Memory B cell (primary cell): ENCODE measurements at places on chromosomes 4 and X.

- no peak for DNase-seq
Measured at GRCh38 chrX:54043541-54044125, 640 bp downstream of the PHF8 start.

GRCh38 chr4:122616915-122617596, 3.8 kb downstream of the IL21 start:
- DNase-seq: no peak

GRCh38 chr4:111492496-111492895, 652.8 kb upstream of the FAM241A start:
- no peak for DNase-seq

GRCh38 chrX:111402344-111402743, 9.6 kb downstream of the DCX start:
- no peak for DNase-seq

- no peak for DNase-seq
Measured at GRCh38 chr4:37845201-37845600, 18.7 kb downstream of the PGM2 start.

- no peak for DNase-seq
Measured at GRCh38 chr4:3280466-3280865, 12.4 kb upstream of the RGS12 start.

GRCh38 chr4:154961263-154961662, 180.2 kb downstream of the RBM46 start:
- no peak for DNase-seq

DNA sequence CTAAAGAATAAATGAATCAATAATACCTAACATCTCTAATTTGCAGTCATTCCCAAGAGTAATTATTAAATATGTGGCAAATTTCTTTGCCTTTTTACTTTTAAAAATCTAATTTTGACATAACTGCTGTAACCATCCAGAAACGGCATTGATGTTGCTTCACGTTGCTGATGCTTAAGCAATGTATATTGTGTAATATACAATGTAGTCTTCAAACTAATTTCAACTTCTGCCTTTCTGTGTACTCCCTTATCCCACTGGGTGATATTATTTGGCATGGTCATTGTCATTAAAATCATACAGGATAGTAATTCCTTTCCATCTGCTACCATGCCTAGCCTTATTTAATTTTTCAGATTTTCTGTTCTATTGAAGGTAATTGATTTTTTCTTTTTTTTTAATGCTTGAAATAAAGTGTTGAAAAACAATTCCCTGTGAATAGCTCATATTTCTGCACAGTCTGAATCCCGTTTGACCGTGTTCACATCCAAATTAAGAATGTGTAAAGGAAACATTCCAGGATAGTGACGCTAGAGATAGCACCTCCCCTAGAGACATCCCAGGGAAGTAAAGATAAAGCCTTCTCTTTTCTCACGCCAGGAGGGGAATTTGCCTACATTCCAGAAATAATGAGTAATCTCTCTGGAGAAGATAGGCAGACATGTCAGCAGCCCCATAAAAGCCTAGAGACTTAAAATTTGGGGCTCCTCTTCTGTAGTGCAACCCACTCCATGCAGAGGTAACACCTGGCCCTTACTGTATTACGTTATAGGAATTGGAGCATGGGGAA, 8.6 kb downstream of the FAM200B start:
- DNase-seq: no peak

GRCh38 chr4:70449220-70449619, 22.8 kb upstream of the MUC7 start:
- no peak for DNase-seq

- no peak for DNase-seq
Measured at GRCh38 chr4:188821500-188821899, 682.3 kb downstream of the TRIML1 start.

DNA sequence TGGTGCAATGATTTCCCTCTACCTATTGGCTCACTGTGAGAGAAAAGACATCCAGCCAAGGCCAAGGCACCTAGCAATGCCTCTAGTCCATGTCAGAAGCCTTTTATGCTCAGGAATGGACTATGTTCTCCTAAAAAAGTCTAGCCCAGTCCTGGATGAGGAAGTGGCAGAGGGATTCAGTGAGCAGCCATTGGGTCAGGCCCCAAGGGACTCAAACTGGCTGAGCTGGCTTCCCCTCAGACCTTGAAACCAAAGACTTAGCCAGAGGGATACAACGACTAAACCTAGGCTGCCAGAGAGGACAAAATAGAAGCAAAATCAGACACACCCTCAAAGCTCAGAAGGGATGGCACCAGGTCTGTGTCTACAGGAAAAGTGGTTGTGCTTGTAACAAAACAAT, 49.1 kb downstream of the ARHGEF9 start:
- DNase-seq: no peak

DNA sequence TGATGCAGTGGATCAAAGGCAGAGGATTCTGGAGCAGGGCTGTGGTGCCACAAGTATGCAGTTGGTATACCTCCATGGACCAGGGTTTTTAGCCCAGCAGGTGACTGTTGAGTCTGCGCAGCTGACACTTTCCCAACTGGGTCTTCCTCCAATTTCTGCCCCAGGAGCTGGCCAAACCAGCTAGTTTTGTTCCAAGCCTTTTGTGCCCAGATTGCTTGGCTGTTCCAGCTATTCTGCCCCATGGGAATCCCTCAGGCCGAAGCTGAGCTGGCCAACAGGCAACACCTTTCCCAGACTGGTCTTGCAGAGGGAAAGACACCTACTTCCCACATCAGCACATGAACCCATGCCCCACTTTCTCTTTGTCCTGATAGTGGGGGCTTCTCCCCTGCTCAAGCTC, 22.8 kb upstream of the ANKRD17 start:
- DNase-seq: no peak

GRCh38 chr4:146343199-146343598, 128.9 kb downstream of the REELD1 start:
- no peak for DNase-seq

DNA sequence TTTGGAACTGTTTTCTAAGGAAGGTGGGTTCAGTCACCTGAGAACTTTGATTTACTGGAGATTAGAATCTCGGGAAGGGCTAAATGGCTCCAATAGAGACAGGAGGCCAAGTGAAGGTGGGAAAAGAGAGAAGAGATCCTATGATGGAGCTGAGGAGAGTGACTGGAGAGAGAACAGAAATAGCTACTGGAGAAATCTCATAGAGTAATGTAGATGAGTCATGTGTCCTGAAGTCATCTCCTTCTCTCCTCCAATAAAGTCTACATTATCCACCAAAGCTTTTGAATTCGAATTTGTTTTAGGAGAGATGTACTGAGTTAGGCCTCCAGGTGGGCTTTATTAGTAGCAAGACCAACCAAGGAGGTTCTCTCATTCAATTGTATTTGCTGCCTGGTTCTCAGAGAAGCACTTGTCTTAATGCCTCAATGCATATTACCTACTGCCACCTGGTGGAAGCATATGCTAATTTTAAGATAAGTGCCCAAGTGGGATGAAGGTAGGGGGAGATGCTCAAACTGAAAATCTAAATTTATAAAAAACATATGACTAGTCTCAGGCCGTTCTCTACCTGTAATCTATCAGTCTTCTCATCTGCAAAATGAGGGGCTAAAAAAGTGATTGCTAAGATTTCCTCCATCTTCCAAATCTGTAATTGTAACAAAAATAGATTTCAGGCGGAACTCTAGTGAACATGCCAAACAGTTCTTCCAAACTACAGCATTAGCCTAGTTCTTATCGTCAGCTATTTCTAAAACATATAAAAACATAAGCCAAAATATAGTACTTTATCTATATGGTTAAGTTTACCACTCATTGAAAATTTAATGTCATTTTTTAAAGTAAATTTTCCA, 24.4 kb downstream of the TXK start:
- no peak for DNase-seq

- DNase-seq: no peak
Measured at GRCh38 chrX:72714478-72714916, 391 bp upstream of the PHKA1 start.

- no peak for DNase-seq
Measured at GRCh38 chrX:55187281-55187680, 32.9 kb upstream of the PAGE5 start.

GRCh38 chr4:181909368-181909767, 333.8 kb upstream of the TENM3 start:
- no peak for DNase-seq

DNA sequence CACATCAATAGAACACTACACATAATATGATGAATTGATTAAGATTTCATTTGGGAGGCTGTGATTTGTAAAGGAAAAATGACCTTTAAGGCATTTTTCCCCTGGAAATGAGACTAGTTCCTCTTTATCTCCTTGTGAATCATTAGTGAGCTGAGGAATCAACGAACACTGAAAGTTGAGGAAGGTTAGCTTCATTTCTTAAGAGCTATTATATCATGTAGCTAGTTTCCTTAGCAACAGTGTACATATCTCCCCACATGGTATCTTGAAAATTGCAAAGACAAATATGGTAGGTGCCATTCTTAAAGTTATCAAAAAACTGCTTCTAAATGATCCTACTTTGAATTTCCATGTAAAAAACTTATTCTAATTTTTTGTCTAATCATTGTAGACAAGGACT, 127.5 kb upstream of the NRK start:
- no peak for DNase-seq

GRCh38 chr4:1898681-1899080, 27.5 kb downstream of the NSD2 start:
- no peak for DNase-seq

DNA sequence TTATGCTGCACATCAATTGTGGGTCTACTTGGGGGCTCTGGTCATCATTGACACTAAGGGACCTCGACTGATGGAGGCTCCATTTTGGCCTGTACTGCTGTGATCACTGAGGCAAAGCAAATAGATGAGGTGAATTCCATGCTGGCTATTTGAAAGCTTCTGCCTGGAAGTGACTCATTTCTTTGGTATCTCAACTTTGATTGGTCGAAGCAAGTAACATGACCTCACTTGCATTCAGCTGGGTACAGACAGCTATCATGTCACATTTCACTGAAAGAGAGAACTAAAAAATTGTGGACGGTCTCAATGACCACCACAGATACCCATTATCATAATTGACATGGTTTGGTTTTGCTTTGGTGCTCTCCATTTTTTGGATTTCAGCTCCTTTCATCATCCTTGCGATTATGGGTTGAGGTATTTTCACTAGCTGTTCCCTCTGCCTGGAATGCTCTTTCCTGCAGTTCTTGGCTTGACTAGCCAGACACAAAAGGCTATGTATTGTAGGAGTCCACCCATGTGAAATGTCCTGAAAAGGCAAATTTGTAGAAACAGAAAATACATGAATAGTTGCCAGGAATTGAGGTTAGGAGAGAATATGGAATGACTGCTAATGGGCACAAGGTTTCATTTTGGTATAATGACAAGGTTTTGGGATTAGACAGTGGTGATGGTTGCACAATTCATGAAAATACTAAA, 369.2 kb upstream of the LCORL start:
- DNase-seq: no peak

GRCh38 chrX:151996347-151996746, 21.9 kb upstream of the GABRE start:
- DNase-seq: no peak

- DNase-seq: no peak
Measured at GRCh38 chrX:130895299-130895698, 7.7 kb downstream of the ENOX2 start.

DNA sequence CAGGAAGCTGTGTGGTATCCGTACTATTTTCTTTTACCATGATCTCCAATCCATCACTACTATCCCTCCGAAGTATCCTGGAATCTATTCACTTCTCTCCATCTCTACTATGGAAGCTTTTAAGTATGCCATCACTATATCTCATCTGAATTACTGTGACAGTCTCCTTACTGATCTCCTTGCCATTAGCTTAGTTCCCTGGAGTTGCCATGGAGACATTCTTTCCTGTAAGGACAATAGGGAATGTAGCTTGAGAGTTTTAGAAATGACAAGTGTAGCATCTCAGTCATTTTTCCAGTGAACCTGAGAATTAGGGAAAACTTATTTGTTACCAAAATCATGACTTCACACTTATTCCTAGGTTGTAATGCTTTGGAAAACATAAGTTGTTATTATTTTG, 86.3 kb downstream of the HPGD start:
- no peak for DNase-seq

DNA sequence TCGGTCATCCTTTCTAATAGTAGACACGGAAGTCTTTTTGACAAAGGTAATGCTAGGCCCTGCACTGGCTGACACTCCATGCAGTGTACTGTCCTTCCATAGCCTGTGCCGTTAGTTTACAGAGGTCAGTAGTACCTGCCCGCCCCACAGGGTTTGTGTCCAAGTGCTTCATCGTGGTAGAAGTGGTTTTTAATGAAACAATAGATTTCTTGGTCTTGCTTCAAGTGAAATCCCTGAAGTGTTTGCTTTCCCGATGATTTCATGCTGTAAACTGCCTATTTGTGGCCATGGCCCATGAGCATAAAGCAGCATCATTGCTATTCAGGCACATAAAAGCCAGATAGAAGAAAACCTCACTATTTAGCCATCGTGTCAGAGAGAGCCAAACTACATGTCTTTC, 139.3 kb downstream of the GPR143 start:
- no peak for DNase-seq

GRCh38 chr4:14883166-14883565, 119.1 kb upstream of the CPEB2 start:
- DNase-seq: no peak

GRCh38 chrX:16711893-16712547, 449 bp downstream of the CTPS2 start:
- DNase-seq: peak; percentile 24

DNA sequence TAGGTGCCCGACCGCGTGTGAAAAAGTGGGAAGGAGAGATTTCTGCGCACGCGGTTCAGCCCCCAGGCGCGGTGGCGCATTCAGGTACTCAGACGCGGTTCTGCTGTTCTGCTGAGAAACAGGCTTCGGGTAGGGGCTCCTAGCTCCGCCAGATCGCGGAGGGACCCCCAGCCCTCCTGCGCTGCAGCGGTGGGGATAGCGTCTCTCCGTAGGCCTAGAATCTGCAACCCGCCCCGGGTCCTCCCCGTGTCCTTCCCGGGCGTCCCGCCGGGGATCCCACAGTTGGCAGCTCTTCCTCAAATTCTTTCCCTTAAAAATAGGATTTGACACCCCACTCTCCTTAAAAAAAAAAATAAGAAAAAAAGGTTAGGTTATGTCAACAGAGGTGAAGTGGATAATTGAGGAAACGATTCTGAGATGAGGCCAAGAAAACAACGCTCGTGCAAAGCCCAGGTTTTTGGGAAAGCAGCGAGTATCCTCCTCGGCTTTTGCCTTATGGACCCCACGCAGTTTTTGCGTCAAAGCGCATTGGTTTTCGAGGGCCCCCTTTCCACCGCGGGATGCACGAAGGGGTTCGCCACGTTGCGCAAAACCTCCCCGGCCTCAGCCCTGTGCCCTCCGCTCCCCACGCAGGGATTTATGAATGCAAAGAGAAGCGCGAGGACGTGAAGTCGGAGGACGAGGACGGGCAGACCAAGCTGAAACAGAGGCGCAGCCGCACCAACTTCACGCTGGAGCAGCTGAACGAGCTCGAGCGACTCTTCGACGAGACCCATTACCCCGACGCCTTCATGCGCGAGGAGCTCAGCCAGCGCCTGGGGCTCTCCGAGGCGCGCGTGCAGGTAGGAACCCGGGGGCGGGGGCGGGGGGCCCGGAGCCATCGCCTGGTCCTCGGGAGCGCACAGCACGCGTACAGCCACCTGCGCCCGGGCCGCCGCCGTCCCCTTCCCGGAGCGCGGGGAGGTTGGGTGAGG, 3.7 kb downstream of the SHOX start:
- DNase-seq: no peak

- DNase-seq: no peak
Measured at GRCh38 chrX:121642415-121642814, 595.0 kb downstream of the GLUD2 start.
